KBM-7 (cell line): ENCODE measurements at places on chromosomes 7 and 10.

- no peak for DNase-seq
These were observed 112.2 kb downstream of the VIM start for GRCh38 chr10:17340144-17340829.

DNA sequence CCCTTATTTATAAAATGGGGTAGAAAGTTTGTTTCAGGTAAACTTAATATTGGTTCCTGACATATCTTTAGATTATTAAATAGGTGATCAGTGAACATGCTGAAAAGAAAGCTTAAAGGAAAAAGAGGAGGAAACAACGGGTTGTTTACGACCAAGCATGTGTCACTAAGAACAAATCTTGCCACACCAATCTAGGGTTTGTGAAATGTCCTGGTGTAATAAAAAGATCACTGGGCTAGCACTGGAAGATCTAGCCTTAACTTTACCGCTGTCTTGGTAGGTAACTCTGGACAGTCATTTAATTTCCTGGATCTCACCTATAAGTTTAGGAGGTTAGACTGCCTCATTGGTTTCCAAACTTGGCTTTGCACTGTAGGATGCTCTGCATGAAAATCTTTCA lies 19.0 kb downstream of the VPS26A start:
- no peak for DNase-seq

GRCh38 chr10:118028619-118029018 lies 18.1 kb downstream of the RAB11FIP2 start:
- DNase-seq: no peak

- DNase-seq: no peak
These were observed 11.7 kb downstream of the PRKRIP1 start for GRCh38 chr7:102407910-102408309.

DNA sequence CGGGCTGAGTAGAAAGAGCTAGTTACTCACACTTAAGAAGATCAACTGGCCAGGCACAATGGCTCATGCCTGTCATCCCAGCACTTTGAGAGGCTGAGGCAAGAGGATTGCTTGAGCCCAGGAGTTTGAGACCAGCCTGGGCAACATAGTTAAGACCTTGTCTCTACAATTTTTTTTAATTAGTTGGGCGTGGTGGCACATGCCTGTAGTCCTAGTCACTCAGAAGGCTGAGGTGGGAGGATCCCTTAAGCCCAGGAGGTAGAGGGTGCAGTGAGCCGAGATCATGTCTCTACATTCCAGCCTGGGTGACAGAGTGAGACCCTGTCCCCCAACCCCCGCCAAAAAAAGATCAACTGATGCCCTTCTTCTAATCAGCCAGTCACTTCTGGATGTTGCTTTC lies 74.6 kb upstream of the ATP6V0A4 start:
- DNase-seq: no peak

DNA sequence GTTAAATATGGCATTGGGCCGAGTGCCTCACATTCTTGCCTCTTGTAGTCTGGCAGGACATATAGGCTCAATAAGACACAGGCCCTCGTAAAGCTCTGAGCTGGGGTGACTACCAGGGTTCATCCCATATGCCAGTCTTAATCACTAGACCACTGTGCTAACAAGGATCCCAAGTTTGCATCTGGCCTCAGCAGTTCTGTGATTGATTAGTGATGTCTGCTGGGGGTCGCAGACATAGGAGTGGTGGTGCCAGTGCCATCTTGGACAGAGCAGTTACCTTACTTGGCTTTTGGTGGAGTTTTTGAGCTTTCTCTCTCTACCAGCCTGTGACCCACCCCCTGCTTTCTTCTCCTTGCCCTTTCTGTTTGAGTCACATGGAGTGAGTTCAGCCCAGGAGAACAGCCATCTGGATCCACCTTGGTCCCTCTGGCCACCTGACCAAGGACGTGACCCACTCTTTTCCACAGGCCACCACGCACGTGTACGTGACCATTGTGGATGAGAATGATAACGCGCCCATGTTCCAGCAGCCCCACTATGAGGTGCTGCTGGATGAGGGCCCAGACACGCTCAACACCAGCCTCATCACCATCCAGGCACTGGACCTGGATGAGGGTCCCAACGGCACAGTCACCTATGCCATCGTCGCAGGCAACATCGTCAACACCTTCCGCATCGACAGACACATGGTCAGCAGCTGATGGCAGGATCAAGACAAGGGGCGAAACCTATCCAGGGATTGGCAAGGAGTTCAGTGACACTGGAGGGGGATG lies 4.1 kb upstream of the VSIR start:
- no peak for DNase-seq

GRCh38 chr10:6065406-6065805 lies 3.2 kb upstream of the IL2RA start:
- no peak for DNase-seq

- DNase-seq: peak; percentile 72
These were observed 41.8 kb upstream of the GJD4 start for GRCh38 chr10:35563261-35563891.

DNA sequence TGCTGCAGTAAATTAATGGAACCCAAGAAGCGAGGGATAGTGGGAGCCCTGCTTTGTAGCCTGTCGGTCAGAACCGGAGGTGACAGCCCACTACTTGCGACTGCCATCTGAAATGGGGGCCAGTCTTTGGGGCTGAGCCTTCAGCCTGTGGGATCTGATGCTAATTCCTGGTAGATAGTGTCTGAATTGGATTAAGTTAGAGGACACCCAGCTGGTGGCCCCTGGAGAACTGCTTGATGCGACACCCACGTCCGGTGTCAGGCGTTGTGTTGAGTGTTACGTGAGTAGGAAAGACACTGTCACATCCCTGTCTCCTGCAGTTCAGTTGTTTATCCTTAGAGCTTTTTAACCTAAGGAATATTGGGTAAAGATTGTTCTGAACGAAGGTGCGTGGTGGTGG lies 5.0 kb downstream of the EIF3B start:
- no peak for DNase-seq
